ENCODE measurements at places on chromosomes 7 and 10.
A peak's percentile ranks its signal among the peaks of the same experiment; 100 is the strongest.

GRCh38 chr10:108104551-108105156, 940.1 kb upstream of the SORCS1 start:
- DNase-seq: no peak

DNA sequence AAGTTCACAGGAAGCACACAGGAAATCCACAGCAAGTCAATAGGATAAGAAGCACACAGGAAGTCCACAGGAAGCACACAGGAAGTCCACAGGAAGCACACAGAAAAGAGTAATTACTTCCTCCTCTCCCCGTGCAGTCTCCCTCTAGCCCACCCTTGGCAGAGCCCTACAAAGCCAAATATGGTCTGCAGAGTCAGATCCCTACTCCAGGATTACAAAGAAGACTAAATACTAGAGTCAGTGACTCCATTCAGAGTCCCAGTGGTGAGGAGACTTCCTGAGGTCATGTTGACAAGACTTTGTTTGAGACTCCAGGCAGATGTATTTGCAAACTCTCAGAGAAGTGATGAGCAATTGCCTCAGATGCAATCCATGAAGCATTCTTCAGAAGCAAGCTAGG, 398.6 kb upstream of the AUTS2 start:
- DNase-seq: no peak

DNA sequence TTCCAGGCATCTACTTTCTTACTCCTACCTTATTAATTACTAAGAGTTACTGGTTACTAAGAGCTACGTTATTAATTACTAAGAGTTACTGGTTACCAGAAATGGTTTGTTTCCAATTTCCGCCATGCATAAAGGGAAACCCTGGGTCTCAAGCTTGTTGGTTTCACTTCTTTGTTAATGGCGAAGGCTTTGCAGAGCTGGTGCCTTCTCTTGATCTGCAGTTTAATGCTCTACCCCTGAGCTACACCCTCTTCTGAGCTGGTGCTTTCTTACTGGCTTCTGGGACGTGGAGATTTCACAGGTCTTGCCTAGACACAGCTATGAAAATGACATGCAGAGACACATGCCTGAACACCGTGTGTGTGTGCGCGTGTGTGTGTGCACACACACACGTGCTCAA, 560 bp downstream of the CPA4 start:
- DNase-seq: no peak

- no peak for DNase-seq
Observed at GRCh38 chr7:121546632-121547543, 150.8 kb upstream of the FAM3C start.

DNA sequence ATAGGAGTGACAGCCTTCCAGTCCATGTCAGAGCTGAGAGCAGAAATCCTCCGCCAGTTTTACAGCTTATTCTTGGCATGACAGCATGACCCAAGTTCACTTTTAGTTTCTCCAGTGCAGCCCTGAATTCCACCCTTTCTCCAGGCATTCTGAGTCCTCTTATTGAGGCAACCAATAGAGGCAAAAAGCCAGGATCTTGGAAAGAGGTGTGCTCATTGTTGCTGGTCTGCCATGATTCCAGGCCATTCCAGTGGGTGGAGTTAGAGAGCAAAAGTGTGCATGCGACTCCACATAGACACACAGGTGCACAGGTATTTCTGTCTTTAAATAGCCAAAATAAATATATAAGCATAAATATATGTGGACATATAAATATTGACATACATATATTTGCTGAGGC, 224.7 kb upstream of the ADARB2 start:
- no peak for DNase-seq

GRCh38 chr10:71829171-71829570, 21.9 kb downstream of the PSAP start:
- no peak for DNase-seq

DNA sequence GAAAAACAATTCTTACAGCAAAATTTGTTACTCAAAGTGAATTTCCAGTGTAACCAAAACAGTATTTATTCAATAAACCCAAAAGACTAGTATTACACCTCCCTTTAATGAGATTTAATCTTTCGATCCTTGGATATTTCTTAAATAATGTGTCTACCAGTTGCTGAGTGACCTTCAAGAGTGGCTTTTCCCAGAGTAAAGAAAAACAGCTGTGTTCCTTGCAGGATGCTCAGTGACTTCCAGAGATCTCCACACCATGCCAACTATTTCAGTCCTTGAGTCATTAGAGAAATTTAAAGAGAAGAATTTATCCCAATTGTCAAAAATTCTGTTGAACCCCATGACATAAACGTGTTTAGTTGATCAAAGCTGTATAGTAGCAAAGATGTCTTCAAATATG, 44.0 kb downstream of the IMMP2L start:
- DNase-seq: no peak

GRCh38 chr7:121097577-121097976, 109.1 kb downstream of the CPED1 start:
- DNase-seq: no peak

- DNase-seq: no peak
Observed at GRCh38 chr7:67696878-67697277, 700.2 kb downstream of the TYW1 start.

GRCh38 chr7:158910254-158911053, 54.1 kb downstream of the DYNC2I1 start:
- DNase-seq: no peak

DNA sequence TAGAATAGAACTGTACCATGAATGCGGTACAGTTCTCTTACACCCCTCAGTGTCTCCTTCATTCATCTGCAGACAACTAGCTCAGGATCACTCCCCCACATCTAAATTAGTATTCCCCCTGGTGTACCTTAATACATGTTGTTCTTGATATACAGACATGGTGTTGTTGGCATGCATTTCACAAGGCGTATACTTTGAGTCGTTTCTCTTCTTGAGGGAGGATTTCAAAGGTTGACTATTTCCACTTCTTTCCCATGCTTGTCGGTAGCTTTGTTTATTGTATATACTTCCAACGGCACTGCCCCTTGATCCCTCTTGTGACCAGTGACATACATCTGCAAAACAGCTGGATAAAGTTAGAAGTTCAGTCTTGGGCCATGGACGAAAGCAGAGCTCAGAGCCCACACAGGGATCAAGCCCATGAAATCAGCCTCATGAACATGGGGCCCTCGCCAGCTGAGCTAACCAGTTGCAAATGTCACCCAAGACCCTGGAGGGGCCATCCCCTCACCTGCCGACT, 8.6 kb downstream of the CPA4 start:
- no peak for DNase-seq

DNA sequence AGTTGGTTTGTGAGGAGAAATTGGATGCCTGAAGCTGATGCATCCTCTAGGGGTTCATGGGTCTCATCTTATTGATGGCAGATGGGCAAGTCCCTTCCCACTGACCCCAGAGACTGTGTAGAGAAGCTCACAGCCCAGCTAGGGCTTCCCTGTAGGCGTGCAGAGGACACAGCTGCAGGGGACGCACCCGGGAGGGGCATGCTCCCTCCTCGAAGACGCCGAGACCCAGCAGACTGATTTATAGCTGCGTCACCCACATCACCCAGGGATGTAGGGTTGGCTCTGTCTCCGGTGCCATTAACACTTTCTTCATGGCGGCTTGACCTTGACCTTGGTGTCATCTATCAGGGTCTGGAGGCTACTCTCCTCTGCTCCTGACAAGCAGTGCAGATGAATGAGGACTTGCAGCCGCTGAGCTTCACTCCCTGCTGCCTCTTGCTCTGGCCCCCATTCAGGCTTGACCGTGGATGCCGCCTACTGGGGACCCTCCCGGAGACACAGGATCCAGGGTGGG, 549.7 kb downstream of the TCERG1L start:
- no peak for DNase-seq

DNA sequence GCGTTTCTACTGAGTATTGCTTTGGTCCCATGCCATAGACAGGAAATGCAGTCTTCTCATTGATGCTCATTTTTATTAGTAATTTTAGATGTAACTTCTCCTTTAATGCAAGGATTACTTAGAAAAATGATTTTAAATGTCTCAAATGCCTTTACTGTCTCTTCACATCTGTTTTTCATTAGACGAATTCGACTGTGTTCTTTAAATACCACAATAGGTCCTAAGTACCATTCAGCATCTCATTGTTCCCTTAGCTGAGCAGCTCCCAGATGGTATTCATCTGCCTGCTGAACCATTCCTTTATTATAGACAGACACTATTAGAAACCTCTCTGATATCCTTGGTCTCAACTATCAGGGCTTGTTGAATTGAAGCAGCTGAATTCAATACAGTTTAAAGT, 113.6 kb downstream of the LSMEM1 start:
- DNase-seq: no peak

DNA sequence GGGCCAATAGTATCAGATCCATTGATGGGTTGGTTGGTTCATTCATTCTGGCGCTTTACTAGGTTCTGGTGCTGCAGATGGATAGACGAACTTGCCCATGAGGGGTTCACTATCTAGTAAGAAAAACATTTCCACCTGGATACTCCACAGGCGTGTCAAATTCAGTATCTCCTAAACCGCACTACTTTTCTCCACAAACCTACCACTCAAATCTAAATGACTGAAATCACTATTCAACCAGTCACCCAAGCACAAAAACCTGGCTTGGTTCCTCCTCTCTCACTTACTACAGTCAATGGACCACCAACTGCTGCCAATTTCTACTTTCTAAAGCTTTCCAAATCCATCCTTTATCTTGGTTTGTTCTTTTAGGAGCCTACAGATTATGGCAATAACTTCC, 572 bp downstream of the AGK start:
- no peak for DNase-seq

DNA sequence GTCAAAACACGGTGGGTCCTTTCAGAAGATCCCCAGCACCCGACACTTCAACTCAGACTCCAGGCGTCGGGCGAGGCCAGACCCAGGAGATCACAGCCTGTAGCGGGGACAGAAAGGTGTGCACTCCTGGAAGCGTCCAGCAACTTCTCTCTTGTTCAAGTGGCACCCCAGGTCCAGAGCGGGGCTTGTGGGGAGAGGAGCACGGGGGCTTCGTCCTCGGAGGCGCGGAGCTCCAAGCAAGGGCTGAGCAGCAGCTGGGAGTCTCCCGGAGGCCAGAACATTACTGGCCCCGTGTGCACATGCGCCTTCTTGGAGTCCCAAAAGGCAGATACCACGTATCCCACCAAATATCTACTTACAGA, 54.9 kb downstream of the ZRANB1 start:
- DNase-seq: no peak

DNA sequence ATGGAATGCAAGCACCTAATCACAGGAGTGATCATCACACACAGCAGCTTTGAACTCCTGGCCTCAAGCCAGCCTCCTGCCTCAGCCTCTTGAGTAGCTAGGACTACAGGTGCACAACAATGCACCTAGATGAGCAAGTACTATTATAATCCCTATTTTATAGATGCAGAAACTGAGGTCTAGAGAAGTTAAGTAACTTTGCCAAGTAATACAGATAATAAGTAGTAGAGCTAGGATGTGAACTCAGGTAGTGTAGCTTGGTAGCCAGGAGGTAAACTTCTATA, 33.7 kb downstream of the DNAJC12 start:
- DNase-seq: no peak

DNA sequence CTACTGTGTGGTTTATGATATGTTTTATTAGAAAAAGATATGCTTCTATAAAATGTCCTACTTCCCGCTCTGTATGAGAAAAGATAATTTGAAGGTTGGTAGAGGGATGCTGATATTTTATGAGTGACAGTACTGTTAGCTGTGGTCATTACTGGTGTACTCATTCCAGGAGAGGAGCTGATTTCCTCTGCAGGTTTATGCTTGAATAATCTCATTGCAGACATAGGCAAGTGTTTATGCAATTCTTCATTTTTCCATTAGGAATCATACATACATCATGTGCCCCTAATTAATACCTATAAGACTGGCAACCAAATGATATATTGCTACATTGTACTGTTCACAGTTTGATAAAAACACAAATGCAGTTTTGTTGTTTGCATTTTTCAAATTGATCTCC, 269.4 kb downstream of the MALRD1 start:
- no peak for DNase-seq

DNA sequence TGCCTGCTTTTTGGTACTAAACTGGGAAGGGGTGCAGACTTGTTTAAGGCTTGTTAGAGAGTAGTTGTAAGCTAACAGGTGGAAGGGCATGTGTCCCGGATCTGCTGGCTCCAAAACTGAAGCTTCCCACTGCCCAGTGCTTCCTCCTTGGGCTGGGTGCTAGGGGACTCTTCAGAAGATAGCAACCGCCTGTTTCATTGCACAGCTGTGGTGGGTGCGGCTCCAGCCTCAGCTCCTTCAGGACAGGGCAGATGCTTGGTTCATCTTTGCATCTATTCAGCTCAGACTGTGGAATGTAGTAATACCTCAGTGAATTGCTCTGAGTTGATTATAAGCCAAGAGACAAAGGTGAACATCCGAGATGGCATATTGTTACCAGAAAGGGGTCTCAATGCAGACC, 527.1 kb downstream of the TYW1 start:
- no peak for DNase-seq

GRCh38 chr7:151511946-151512345, 7.7 kb downstream of the RHEB start:
- DNase-seq: no peak

GRCh38 chr7:73974948-73975926, 52.7 kb upstream of the ELN start:
- no peak for DNase-seq

GRCh38 chr10:27741173-27742091, 4.2 kb downstream of the MKX start:
- DNase-seq: no peak

DNA sequence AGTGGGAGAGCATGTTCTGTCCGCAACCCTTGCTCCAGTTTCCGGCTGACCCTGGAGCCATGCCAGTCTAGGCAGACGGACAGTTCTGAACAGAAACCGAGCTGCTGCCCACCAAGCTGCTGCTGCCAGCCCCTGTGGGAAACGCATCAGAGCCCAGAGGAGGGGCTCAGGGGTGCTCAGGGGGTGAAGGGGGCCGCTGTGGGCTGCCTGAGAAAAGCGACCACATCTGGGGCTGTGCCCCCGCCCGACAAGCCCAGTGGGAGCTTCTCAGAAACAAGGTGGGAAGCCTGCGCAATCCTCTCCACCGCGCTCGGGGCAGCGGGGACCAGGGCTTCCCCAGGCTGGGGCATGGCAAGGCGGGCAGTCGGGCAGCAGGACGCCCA, 38.8 kb upstream of the CFAP46 start:
- peak; percentile 27 for DNase-seq

DNA sequence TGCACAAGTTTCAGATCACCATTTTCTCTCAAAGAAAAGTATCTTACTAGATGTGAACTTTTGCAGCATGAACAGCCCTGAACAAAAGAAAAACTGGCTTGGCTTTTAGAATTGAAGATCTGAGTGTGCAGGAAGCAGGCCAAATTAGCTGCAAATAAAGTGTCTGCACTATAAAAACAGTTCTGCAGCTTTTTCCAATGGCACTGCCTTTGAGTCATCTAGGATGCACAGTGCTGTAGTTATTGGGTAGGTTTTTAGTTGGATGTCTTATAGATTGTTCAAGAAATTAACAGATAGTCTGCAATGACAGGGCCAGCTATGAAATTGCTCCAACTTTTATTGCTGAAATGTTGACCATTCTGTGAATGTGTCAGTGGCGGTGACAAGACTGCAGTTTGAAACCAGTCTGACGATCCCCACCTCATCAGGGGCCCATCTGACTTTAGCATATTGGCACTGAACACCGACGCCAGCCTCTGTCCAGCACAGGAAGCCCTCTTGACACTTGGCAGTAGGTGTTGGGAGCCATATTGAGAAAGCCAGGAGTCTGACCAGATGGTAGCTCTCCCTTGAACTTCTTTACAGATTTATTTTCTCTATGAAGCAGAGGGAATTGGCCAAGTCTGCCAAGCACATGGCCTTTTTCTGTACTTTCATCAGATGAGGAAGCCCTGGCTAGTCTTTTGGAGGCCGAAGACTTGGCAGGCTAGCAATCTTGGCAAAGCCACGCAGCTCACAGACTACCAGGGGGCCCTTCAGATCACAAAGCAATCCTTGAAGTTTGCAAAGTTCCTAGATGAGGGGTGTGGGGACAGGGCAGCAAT, 490.6 kb downstream of the NEBL start:
- DNase-seq: no peak

All from Daoy (cell line).